ENCODE measurements at places on chromosomes 4 and X.

DNA sequence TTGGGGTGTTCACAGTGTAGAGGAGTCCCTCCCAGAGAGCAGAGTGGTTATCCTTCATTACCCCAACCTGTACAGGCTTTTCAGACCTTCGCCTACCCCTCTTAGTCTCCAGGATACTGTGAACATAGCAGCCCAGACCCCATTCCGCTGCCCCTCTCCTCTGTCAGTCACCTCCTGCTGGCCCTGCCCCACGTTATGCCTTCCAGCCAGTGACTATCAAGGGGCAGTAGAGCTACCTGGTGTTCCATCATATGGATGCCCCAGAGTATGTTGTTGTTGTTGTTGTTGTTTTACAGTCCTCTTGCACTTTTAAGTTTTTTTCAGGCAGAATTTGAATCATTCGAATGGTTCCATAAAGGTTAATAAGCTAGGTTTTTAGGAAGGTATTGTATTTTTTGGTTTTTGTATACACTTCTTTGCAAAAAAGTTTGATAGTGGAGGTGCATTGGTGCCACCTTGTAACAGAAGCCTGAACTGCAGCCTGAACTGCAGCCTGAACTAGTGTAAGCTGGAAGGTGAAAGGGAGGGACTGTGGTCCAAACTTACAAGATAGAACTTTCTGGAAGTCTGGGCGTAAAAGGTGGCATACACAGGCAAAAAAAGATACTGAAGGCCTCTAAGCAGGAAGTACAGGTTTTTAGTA is 101.4 kb upstream of the RAB40AL start:
- no peak for DNase-seq

- no peak for DNase-seq
These were observed 108.7 kb downstream of the IQCM start for GRCh38 chr4:149706942-149707341.

DNA sequence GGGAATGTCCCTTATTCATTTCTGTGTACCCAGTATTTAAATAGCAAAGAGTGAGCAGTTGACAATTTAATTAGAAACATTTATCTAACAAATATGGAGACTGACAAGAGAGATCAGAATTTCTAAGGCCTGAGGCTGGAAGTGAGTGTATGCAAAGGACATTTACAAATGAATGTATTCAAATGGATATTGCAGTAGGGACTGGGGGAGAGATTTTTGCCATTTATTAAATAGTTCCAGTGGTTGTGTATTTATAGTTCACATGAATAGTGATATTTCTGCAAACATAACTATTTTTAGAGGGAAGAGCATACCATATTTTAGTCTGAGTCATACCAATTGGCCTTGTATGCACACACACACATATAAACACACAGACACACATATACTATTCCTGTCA is 592.4 kb downstream of the GLUD2 start:
- DNase-seq, result no peak

DNA sequence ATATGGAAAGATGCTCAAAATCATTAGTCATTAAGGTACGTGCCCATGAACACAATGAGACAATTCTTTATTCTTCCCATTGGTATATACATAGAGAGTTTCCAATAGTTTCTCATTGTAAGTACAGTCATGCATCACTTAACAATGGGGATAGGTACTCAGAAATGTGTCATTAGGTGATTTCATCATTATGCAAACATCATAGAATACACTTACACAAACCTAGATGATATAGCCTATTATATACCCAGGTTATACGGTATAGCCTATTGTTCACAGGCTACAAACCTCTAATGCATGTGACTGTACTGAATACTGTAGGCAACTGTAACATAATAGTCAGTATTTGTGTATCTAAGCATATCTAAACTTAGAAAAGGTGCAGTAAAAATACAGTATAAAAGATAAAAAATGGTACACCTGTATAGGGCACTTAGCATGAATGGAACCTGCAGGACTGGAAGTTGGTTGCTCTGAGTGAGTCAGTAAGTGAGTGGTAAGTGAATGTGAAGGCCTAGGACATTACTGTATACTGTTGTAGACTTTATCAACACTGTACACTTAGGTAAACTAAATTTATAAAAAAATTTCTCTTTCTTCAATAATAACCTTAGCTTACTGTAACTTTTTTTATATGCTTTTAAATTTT is 49.6 kb downstream of the KLHL13 start:
- no peak for DNase-seq

- no peak for DNase-seq
These were observed 128.3 kb upstream of the MED14 start for GRCh38 chrX:40863671-40864070.

GRCh38 chr4:109183931-109184490 is 118.4 kb downstream of the COL25A1 start:
- peak; percentile 3 for DNase-seq

GRCh38 chr4:80073473-80074008 is 512 bp upstream of the ANTXR2 start:
- no peak for DNase-seq

DNA sequence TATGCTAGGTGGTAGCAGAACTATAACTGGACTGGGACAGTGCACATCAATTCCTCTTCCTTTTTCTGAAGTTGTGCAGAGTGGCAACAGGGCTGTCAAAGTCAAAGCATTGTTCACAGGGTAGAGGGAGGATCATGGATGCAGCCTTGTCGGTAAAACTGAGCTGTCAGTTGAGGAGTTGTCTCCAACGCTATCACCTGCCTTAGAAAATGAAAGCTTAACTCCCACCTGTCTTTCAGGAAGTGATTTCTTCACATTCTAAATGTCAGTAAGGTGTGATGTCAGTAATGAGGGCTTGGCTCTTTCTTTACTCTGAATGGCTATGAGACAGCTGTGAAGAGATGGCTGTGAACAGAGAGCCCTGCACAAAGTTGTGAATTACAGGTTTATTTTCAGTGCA is 66.4 kb upstream of the BANK1 start:
- no peak for DNase-seq

DNA sequence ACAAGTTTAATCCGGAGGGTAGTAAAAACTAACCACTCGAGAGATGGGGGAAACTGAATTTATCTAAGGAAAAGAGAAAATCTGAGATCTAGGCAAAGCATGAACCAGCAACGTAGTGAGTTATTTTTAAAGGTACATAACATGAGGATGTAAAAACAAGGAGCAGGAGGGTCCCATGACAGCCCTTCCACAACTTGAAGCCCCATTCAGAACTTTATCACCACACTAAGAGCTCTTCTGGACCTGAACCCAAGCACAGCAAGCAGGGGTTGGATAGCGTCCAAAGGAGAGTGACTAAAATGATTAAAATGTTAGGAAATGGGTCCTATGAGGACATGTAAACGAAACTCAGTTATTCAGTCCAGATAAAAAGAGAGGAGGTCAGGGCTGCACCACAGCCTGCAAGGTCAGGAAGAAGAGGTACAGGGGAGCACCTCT is 16.2 kb downstream of the SH3RF1 start:
- DNase-seq, result no peak

DNA sequence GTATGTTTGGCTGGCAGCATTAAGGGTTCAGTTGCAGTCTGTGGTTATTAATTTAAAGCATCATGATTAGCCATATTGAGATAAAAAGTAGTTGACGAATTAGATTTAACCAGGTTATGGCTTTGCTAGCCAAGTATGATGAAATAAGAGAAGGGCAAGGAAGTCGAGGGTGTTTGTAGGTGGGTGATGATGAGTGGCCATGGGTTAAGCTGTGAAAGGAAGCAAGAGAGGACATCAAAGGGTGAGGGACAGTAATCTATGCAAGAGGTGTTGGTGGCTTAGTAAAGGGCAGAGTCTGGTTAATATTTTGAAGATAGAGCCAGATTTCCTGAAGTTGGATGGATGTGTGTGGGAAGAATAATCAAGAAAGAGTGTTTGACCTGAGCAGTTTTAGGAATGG is 44.5 kb downstream of the STIM2 start:
- DNase-seq, result no peak

DNA sequence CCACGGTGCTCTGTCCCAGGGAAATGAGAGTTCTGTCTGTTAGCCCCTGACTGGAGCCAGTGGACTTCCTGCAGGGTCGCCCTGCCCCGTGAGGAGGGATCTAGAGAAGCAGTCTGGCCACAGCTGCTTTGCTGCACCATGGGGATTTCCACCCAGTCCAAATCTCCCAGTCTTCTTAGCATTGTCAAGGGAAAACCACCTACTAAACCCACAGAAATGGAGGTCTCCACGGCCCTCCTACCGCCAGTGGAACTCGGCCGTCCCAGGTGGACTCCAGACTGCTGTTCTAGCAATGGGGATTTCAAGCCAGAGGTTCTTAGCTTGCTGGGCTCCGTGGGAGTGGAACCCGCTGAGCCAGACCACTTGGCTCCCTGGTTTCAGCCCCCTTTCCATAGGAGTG is 133.3 kb upstream of the PCDH7 start:
- no peak for DNase-seq

GRCh38 chr4:122914938-122915337 is 7.5 kb downstream of the NUDT6 start:
- DNase-seq, result no peak

GRCh38 chrX:10518073-10518472 is 102.3 kb downstream of the MID1 start:
- DNase-seq, result no peak

- no peak for DNase-seq
These were observed 3.1 kb downstream of the CT45A10 start for GRCh38 chrX:135890087-135890585.

DNA sequence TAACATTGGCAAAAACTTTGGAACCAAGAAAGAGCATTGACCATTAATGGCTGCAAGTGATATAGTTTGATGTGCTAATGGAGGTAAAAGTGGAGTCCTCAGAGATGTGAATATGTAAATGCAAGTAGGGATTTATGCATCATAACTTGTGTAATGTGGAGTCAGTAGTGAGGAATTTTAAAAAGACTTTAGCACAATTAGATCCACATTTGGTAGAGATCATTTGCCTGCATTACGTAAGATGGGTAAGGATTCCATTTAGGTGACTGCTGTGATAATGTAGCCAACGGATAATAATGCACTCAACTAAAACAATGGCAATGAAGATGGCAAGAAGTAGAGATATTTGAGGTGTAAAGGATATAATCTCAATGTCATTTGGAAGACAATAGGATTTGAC is 1128.4 kb downstream of the ADGRL3 start:
- DNase-seq, result no peak

DNA sequence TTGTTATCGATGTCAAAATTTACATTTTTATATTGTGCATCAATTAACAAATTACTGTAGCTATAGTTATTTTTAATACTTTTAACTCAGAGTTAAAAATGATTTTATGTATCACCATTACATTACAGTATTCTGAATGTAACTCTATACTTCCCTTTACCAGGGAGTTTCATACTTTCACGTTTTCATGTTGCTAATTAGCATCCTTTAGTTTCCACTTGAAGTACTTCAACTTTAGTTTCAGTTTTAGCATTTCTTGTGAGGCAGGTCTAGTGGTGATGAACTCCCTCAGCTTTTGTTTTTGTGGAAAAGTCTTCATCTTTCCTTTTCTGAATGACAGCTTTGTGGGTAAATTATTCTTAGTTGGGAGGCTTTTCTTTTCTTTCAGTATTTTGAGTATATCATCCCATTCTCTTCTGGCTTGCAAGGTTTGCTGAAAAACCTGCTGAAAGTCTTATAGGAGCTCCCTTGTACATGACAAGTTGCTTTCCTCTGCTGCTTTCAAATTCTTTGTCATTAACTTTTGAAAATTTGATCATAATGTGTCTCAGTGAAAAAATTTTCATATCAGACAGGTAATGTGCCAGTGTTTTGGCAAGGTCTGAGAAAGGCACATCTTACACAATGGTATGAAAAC is 9.8 kb upstream of the CISD2 start:
- no peak for DNase-seq

GRCh38 chr4:15250021-15250441 is 177.8 kb upstream of the C1QTNF7 start:
- DNase-seq, result no peak

DNA sequence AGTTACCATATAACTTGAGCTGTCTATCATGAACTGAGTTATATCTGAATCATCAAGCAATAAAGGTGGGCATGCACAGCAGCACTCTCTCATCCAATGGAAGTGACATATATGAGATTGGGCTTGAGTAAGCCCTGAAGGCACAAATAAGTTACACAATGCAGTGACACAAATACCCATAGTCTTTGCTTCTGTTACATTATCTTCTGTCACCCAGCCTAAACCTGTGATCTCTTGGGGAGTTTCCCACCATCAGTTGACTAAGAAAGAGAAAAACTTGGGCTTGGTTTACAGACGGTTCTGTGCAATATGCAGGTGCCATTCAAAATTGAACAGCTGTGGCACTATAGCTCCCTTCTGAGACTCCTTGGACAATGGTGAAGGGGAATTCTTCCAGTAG is 138.8 kb upstream of the IL15 start:
- DNase-seq, result no peak

GRCh38 chrX:108090491-108091263 is 665 bp downstream of the PSMD10 start:
- DNase-seq, result no peak

DNA sequence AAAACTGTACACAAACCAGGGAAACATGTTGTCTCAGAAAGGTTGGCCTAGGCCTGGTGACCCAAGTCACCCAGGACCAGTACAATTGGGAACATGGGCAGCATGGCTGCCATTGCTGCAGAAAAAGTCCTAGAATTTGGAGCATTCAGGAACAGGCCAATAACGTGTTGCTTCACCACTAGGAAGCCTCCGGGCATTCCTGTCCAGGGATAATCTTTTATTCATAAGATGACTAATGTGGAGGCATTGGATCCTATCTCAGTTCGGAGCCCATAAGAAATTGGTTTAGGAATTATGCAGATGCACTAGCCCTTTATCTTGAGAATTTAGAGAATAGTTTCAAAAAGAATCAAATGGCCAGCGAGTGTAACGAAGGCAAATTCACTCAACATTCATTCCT is 242.8 kb upstream of the NDST4 start:
- no peak for DNase-seq

- DNase-seq, result no peak
These were observed 80.0 kb downstream of the NWD2 start for GRCh38 chr4:37324546-37324945.

DNA sequence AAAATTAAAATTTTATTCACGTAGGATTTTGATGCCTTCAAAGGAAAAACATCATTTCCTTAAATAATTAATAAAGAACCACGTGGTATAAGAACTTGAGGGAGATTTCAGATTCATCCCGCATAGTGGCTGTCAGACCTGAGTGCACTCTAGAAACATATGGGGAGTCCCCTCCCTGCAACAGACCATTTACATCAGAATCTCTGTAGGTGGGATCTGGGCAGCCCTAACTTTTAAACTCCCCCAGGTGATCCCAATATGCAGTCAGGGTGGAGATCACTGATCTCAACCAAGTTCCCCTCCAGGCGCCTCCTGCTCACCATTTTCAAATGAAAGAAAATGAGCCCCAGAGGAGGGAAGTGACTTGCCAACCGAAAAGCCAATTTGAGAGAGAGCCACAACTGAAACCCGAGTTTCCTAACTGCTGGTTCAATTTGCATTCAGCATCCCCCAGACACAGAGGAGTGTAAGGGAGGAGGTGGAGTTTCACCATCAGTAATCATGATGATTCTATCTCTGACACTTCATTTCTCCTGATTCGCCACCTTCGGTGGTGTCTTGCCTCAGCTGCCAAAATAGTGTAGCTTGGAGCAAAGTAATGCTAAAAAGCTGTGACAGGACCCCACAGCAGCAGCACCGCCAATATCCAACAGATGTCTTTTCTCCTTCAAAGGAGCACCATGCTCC is 11.4 kb downstream of the RNF150 start:
- no peak for DNase-seq

- no peak for DNase-seq
These were observed 16.3 kb upstream of the NEUROG2 start for GRCh38 chr4:112532267-112532666.

All from pulmonary artery endothelial cell (primary cell).